Esophagus mucosa (tissue), 1 donor: ENCODE measurements at places on chromosomes 16 and 17. TPM values are rescaled to one million over a fixed set of nuclear protein-coding genes. Genes with fewer than 3 reads are reported as not detected.

DNA sequence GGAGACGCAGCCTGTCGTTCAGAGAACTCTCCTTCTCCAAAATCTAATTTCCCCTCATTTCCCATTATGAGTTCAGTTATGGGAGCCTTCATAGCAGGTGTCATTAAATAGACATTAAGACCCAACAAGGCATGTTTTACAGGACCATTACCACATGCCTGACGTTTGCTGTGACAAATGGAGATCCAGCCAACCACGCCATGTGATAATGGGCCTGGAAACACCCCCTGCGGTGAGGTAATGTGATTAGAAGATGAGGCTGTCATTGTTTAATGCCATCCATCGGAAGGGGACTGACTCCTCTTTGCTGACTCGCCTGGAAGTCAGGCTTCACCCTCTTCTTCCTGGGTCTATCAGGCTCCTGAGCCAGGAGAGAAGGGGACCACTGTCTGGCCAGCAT lies 76.9 kb downstream of the WSCD1 start:
- ATAC-seq, result no peak

DNA sequence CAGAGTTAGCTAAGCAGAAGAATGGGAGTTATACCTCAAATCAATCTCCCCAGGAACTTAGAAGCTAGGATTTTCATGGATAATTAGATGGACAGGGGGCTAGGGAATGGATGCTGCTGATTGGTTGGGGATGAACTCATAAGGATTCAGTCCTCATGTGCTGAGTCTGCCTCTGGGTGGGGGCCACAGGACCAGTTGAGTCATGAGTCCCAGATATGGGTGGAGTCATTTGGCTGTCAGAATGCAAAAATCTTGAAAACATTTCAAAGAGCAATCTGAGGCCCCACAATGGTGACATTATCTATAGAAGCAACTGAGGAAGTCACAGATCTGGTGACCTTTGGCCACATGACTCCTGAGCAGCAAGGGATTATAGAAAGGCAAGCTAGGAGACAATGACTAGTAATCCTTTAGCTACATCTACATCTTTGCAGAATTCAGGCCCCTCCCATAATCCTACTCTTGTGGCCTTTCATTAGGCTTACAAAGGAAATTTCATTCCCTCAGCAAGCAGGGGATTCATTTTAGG lies 82.6 kb upstream of the CCL2 start:
- ATAC-seq, result no peak

Gene TSPOAP1
- 2.6 TPM for total RNA-seq

GRCh38 chr16:68927018-68927417 lies 83.7 kb downstream of the TANGO6 start:
- ATAC-seq, result no peak

- peak; percentile 35 for ATAC-seq
Measured at GRCh38 chr17:49557312-49558024, 18.2 kb upstream of the NXPH3 start.

Gene BRICD5
- total RNA-seq, result 0.36 TPM

DNA sequence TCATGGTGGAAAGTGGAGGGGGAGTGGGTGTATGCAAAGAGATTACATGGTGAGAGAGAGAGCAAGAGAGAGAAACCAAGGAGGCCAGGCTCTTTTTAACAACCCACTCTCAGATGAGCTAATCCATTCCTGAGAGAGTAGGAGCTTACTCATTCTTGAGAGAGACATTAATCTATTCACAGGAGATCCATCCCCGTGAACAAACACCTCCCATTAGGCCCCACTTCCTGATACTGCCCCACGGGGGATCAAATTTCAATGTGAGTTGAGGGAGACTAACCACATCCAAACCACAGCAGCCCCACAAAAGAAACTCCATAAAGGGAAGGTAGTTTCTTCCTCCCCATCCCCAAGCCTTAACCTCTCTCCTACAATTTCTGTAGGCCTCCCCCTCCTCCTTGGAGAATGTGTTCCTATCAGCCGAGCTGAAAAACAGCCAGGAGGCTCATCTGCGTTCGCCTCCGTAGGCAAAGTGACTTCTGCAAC lies 450.0 kb downstream of the NPIPA7 start:
- ATAC-seq, result no peak

DNA sequence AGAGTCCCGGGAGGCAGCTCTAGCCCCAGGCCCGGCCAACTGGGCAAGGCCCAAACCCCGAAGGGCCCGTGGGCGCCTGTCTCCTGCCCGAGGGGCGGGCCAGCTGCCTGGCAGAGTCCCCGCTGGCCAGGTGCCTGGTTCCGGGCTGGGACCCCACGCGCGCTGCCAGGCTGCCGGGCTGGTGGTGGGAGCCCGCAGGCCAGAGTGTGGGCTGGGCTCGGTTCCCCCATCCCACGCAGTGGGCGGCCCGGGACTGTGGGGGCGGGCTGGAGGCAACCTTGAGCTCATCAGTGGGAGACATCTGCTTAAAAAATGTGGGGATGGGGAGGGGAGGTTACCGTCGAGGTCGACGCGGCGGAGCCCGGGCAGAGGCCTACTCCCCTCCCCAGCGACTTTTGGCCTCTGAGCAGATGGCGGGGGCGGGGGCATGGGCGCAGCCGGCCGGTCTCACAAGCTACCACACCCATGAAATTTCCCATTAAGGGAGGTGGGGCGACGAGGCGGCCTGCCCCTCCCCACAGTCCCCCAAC lies 176.4 kb upstream of the GSE1 start:
- peak; percentile 32 for ATAC-seq

- peak; percentile 64 for ATAC-seq
Measured at GRCh38 chr16:25823891-25824290, 132.1 kb downstream of the HS3ST4 start.

- ATAC-seq, result no peak
Measured at GRCh38 chr17:60846175-60846574, 168.5 kb downstream of the BCAS3 start.

- no peak for ATAC-seq
Measured at GRCh38 chr17:48322060-48322459, 108.0 kb downstream of the SKAP1 start.

- ATAC-seq, result no peak
Measured at GRCh38 chr16:30083216-30084055, 7.6 kb downstream of the PPP4C start.

- no peak for ATAC-seq
Measured at GRCh38 chr16:80997139-80997798, 9.4 kb downstream of the CMC2 start.

GRCh38 chr17:4986403-4986802 lies 1.1 kb downstream of the CAMTA2 start:
- ATAC-seq, result peak; percentile 20

DNA sequence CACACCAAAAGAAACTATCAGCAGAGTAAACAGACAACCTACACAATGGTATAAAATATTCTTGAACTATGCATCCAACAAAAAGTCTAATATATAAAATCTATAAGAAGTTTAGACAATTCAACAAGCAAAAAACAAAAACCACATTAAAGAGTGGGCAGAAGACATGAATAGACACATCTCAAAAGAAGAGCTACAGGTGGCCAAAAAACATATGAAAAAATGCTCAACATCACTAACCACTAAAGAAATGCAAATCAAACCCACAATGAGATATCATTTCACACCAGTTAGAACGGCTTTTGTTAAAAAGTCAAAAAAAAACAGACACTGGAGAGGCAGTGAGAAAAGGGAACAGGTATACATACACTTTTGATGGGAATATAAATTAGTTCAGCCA lies 348.9 kb upstream of the MAF start:
- ATAC-seq, result no peak

Gene SBK1
- total RNA-seq, result 0.52 TPM

DNA sequence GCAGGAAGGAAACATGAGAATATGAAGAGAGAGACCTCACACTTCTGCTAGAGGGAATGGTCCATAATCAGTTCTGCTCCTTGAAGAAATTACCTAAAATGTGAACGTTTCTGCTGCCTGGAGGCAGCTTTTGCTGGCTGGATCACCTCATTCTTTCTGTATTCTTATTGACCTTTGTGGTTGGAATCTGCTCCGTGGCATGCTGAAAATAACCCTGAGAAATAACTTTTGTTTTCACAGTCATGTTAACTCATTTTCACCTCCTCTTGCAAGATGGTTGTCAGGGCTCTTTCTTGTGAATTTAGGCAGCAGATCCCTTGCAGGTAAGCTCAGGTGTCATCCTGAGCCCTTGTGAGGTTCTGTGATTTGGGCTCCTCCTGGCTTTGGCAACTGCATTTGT lies 70.2 kb downstream of the IRF8 start:
- ATAC-seq, result no peak

GRCh38 chr16:5575646-5576245 lies 478.2 kb upstream of the EEF2KMT start:
- ATAC-seq, result no peak

DNA sequence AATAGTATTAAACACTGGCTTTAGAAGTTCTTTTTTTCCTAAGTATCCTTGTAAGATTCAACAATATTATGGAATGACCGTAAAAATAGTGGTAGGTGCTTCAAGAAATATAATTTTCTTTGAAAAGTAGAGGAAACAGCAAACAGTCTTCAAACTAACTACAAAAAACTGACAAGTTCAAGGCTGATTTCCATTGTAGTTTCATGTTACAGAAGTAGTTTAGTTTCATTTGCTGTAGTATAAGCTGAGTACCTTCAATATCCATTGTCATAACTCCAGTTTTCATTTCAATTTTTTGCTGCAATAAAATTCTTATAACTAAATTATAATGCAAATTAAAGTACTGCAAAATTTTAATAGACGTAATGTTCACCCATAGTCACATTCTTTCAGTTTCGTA lies 19.3 kb downstream of the PHKB start:
- no peak for ATAC-seq

DNA sequence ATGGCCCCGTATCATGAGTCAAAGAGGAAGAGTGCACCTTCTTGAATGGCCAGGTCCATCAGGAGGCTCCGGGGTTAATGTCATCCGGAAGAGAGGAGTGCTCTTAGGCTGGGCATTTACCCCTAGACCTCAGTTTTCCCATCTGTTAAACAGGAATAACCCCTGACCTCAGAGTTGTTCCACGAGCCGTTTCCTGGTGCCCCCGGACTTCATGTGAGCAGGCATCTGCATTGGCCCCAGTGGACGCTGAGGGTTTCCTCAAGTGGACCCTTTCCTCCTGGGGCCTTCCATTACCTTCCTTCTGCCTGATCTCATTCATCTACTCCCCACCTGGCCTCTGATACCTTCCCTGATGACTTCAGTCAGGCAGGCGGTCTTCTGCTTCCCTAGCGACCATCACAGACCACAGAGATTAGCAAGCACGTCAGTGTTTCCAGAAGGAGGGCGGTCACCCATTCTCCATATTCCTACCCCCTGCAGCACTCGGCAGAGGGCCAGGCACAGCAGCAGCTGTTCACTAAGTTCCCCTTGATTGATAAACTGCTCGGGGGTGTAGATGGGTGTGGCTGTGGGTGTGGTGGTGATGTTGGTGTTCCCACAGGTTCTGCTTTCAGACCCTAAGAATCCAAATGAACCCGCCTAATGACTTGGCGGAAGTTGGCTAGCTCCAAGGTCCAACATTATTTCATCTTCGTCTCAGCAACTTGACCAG lies 346.6 kb upstream of the TNRC6C start:
- no peak for ATAC-seq

- ATAC-seq, result peak; percentile 54
Measured at GRCh38 chr16:1745181-1745899, 26.0 kb downstream of the NME3 start.

GRCh38 chr16:67029254-67030096 lies 526 bp downstream of the CBFB start:
- ATAC-seq, result peak; percentile 69

Gene CCL3
- total RNA-seq, result not detected

Gene SLC13A2
- total RNA-seq, result not detected

DNA sequence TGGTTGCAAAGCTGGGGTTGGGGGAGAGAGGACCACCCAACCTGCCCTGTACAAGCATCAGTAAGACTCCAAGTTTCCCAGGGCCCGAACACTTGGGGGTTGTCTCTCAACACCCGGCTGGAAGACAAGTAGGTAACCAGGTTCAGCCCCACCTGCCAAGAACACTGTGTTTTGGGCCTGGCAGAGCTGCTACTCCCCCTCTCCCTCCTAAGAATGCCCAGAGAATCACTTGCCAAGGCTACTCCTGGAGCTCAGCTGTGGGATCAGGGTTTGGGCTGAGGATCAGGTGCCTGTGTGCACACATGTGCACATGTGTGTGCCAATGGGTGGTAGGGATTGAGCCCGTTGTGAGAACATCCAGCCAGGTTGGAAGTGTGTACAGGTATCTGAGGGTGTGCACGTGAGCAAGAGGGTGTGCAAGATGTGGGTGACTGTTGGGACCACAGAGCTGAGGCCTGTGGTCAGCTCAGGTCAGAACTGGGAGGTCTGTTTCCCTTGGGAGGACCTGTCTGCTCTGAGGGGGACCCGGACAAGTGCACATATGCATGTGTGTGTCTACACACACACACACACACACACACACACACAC lies 2.3 kb downstream of the HSD11B2 start:
- ATAC-seq, result no peak

GRCh38 chr16:73166441-73166851 lies 118.5 kb upstream of the ZFHX3 start:
- ATAC-seq, result no peak
